Activated CD4-positive, alpha-beta T cell treated with anti-CD3 and anti-CD28 coated beads, Interleukin-2, amount 50 U/mL, for 24 hours (primary cell): ENCODE measurements at places on chromosomes 4 and X.

DNA sequence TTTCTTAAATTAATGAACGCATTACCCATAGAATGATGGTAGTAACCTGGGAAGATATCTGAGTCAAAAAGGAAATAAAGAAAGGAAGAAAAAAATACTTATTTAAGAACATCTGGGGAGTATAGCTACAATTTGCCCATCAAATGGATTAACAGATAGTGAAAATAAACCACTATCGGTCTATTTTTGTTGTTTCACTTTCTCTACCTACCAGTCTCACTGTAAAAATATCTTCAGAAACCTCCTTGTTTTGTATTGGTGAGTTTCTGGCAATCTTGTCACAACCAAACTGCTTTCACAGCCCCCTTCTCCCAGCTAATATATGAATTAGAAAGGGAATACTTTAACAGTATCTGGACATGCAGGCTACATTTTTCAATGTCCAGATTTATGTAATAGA is 783.5 kb downstream of the STPG2 start:
- DNase-seq = no peak

- DNase-seq = no peak
These were observed 25.6 kb downstream of the ZDHHC9 start for GRCh38 chrX:129818123-129818522.

- DNase-seq = no peak
These were observed 884.5 kb upstream of the EPHA5 start for GRCh38 chr4:66554826-66555225.

DNA sequence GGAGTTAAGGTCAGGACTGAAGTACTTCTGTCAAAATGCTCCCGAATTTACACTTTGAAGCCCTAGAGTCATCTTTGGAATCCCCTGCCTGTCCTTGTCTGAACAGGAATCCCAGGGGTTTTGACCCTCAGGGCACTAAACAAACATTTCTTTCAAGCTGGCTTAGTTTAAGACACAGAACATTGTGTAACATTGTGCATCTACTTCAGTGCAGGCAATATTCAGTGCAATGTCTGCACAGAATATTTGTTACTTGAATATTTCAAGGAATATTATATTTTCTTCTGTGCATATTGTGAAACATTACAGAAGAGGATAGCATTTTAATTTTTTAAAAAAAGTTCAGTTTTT is 763.4 kb downstream of the PCDH18 start:
- DNase-seq = no peak

DNA sequence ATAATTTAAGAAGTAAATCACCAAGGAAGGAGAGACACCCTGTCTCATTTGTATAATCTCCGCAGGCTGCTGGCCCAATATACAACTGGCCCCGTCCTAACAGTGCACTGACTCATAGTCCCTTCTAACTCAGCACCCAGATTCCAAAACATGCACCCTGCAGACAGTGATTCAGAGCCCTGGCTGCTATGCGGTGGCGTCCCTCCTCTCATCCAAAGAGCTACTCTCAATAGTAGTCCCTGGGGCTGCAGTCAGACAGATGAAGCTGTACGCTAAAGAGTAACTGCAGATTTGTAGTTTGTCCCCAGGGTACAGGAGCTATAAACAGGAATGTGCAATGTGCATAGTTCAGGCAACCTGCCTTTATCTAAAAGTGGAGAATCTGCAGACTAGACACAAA is 23.0 kb downstream of the GABRA3 start:
- DNase-seq = no peak

DNA sequence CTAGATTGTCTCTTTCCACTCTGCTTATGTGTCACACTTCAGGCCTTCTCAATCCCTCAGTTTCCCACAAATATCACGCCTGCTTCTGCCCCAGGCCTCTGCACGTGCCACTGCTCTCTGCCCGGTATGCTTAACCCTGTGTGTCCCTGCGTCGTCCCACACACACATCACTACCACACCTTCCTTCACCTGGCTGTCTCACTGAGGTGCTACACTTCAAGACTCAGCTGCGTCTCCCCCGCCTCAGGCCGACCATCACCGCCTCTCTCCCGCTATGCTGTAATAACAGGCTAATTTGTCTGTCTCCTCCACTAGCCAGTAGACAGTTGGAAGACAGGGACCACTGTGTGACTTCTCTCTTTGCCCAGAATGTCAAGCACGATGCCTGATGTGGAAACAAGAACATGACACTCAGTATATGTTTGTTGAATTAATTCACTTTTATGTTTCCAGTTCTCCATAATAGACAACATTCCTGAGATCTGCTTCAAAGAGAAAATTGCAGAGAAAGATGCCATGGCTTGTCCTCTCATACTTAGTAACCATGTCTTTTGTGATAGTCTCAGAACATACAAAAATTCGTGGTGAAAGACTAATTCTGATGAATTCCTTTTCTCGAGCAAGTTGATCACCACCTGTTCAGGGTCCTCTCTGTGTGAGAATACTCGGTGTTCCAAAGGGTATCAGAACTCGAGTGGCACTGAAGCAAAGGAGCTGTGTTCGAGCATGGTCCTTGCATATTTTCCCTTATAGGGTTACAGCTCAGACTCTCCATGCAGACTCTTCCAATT is 54.2 kb downstream of the AFAP1 start:
- no peak for DNase-seq
